T-helper 2 cell (primary cell): ENCODE measurements at places on chromosomes 2 and 18.

- peak; percentile 52 for DNase-seq
Measured at GRCh38 chr2:64606479-64607363, 47.0 kb downstream of the SERTAD2 start.

DNA sequence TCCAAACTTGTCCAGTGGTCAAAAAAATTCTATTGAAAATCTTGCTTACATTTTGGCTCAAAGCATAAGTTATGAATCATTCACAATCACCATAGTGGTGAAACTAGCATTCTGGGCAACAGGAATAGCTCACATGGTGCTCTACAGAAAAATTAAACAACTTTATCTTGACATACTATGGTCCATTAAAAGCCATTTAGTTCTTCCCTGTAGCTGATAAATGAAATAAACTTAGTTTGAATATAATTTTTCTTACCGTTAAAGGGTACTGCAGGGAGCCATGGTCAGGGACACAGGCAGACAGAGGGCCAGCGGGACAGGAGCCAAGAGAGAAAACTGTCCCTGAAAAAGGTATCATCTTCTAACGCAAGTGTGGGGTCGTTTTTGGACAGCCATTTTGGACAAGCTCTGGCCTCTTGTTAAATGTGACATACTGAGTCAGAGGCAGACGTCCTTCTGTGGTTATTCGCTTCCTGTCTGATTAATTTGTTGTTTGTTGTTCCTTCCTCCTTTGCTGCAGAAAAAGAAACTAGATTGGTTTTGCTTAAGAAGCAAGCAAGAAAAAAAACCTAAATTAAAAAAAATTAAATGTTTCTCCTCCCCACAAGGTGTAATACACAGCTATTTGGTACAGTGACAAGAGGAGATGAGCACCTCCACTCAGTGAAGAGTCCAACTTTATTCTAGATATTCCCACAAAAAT lies at the start of gene WIPF1:
WIPF1 (minus strand) TSS at position 460 of the 703 bp plus-strand sequence. CDS start 12,231 bp downstream, outside the sequence.
- DNase-seq: peak; percentile 82

- DNase-seq: no peak
Measured at GRCh38 chr2:170030040-170030439, 147.9 kb upstream of the MYO3B start.

- no peak for DNase-seq
Measured at GRCh38 chr2:216450346-216450745, 38.1 kb downstream of the SMARCAL1 start.

DNA sequence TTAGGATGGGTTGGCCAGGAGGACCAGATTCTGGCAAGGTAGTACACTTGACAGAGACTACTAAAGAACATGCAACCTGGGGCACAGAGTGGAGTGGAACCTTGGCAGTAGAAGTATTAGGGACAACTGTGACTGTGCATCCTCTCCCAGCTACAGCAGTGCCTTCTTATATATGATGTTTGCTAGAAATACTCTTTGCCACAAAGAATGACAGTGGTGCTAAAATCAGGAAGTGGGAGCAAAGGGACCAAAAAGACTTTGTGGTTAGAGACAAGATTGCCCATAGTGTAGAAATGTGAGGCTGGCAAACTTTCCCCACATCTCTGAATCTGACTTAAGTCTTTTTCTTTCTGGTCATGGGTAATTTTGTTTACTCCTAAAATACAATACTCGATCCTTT lies 9.4 kb upstream of the SLC38A11 start:
- no peak for DNase-seq

DNA sequence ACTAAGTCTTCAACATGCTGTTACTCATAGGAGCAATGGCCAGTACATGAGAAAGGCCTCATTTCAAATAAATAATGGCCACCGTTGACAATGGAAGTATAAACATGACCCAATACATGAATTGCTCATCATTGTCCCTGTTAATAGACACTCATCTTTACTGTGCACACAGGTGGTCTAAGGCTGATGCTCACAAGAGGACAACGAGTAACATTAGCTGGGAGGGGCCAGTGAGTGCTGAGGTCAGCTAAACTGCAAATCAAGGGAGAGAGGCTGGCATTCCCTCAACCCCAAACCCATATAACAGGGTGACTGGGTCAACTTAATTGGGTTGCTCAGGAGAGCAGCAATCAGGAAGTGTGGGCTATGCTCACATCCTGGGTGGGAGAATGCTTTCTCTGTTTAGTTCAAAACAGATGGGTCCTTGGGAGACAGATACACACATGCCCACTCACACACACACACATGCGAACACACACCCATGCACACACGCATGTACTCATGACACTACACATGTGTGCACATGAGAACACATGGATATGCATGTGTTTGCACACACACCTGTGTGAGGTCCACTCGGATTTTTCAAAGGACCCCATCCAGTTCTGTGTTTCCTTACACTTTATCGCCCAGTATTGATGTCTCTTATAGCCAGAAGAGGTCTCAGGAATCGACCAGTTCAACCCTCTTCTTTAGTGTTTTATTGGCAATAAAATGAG lies 172.0 kb downstream of the INHBB start:
- DNase-seq: no peak
